ENCODE measurements at places on chromosomes 6 and 20. TPM values are rescaled to one million over a fixed set of nuclear protein-coding genes. Genes with fewer than 3 reads are reported as not detected.

- H3K4me1 ChIP-seq: no peaks in the 10 kb centered on the region
- no peak overlapping the region for H3K4me3 ChIP-seq
- H3K36me3 ChIP-seq: no peaks in the 10 kb centered on the region
- no peaks in the 10 kb centered on the region for H3K27me3 ChIP-seq
- no peak for DNase-seq
- no peak overlapping the region for H3K27ac ChIP-seq
These were observed 38.9 kb upstream of the HDGFL1 start for GRCh38 chr6:22530506-22530905.

The WFDC5 gene
- 6.0 TPM for total RNA-seq

The CCDC170 gene
- not detected for total RNA-seq

DNA sequence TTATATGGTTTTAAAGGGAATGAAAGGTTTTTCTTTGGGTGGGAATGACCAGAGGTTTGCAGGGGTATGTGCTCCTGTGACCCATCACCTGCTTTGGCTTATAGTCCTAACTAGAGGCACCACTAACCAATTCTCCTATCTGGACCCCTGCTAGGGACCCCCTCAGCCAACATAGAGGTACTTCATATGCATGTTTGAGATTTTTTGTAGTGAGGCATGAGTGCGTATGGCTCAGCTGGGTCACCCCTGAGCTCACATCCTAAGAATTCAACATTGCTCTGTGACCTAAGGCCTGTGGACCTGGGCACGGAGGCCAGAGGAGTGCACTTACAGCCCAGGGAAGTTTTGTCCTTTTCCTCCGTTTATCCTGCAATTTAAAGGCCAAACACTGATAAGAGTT lies 68.4 kb upstream of the EEF1E1 start:
- no peak for DNase-seq
- H3K27me3 ChIP-seq: no peaks in the 10 kb centered on the region
- H3K36me3 ChIP-seq: no peaks in the 10 kb centered on the region
- H3K27ac ChIP-seq: no peak overlapping the region
- no peaks in the 10 kb centered on the region for H3K4me1 ChIP-seq
- H3K4me3 ChIP-seq: no peak overlapping the region

DNA sequence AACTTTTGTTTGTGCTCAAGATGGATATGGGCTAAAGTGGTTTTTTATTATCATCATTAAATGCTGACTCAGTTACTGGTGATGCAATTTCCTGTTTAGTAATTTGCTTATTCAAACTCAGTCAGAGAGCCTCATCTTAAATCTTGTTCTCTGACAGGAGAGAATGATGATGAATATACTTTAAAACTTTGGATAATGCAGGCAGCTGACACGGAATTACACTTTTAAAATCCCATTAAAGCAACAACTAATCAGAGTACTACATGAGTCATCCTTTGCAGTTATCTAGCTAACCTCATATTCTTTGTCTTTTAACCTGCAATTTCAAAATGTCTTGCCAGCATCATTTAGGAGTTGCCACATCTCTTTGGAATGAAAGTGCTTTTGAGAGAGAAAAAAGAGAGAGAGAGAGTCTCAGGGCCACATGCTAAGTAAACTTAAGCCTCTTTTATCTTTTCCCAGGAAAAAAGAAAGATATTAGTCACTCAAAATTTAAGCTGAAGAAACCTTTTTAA lies 9.2 kb upstream of the C6orf141 start:
- DNase-seq: no peak
- no peak overlapping the region for H3K4me3 ChIP-seq
- no peaks in the 10 kb centered on the region for H3K36me3 ChIP-seq
- H3K27ac ChIP-seq: no peak overlapping the region

GRCh38 chr6:112833581-112834131 lies 486.5 kb downstream of the RFPL4B start:
- H3K4me1 ChIP-seq: no peaks in the 10 kb centered on the region
- no peaks in the 10 kb centered on the region for H3K36me3 ChIP-seq
- no peak for DNase-seq

The HLA-DRB5 gene
- 8.4 TPM for total RNA-seq

GRCh38 chr6:68094070-68094469 lies 541.0 kb upstream of the ADGRB3 start:
- no peak overlapping the region for H3K4me3 ChIP-seq
- no peaks in the 10 kb centered on the region for H3K4me1 ChIP-seq
- H3K27ac ChIP-seq: no peak overlapping the region
- H3K36me3 ChIP-seq: no peaks in the 10 kb centered on the region
- no peak for DNase-seq

The ZBP1 gene
- 0.35 TPM for total RNA-seq

The PAK1IP1 gene
- 19.8 TPM for total RNA-seq

- peaks cover 45% of the 10 kb centered on the region for H3K36me3 ChIP-seq
- H3K4me1 ChIP-seq: peaks cover 23% of the 10 kb centered on the region
- H3K4me3 ChIP-seq: no peak overlapping the region
- H3K27ac ChIP-seq: no peak overlapping the region
- DNase-seq: no peak
These were observed 11.5 kb downstream of the GNL1 start for GRCh38 chr6:30544666-30545272.

- H3K4me3 ChIP-seq: no peak overlapping the region
- H3K36me3 ChIP-seq: no peaks in the 10 kb centered on the region
- H3K4me1 ChIP-seq: no peaks in the 10 kb centered on the region
- no peak for DNase-seq
These were observed 123.6 kb downstream of the LCA5 start for GRCh38 chr6:79413562-79414002.

The SLC17A4 gene
- total RNA-seq: not detected

- no peaks in the 10 kb centered on the region for H3K27me3 ChIP-seq
- DNase-seq: no peak
- H3K27ac ChIP-seq: no peak overlapping the region
- H3K4me3 ChIP-seq: no peak overlapping the region
- H3K36me3 ChIP-seq: no peaks in the 10 kb centered on the region
- H3K4me1 ChIP-seq: no peaks in the 10 kb centered on the region
These were observed 296.9 kb downstream of the BCKDHB start for GRCh38 chr6:80403365-80403764.

The MYL9 gene
- total RNA-seq: 313 TPM

GRCh38 chr6:109867009-109867969 lies 110.8 kb upstream of the GPR6 start:
- H3K27me3 ChIP-seq: no peaks in the 10 kb centered on the region
- H3K27ac ChIP-seq: peak overlapping the region; percentile 42
- DNase-seq: no peak
- no peaks in the 10 kb centered on the region for H3K36me3 ChIP-seq
- no peak overlapping the region for H3K4me3 ChIP-seq

DNA sequence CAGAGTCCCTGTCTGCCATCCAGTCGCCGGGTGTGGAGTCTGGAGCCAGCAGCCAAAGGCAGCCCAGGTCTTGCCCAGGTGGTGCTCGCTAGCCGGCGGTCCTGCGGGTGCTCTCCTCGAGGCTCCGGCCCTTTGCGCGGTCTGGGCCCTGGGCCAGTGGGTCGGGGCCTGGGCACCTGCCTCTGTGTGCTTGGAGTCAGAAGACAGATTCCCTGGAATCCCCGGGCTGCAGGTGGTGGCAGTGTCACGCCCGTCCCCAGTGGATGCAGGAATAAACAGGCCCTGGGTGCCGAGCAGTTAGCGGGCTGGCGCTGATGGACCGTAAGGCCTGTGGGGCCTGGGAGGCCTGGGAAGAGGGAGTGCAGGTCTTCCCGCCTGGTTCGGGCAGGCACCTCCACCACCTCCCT lies 5.3 kb downstream of the SS18L1 start:
- H3K4me1 ChIP-seq: peaks cover 27% of the 10 kb centered on the region
- no peaks in the 10 kb centered on the region for H3K36me3 ChIP-seq
- no peak for DNase-seq
- H3K27ac ChIP-seq: peak overlapping the region; percentile 46
- no peak overlapping the region for H3K4me3 ChIP-seq

- H3K27ac ChIP-seq: no peak overlapping the region
- no peaks in the 10 kb centered on the region for H3K36me3 ChIP-seq
These were observed 24.0 kb upstream of the CCND3 start for GRCh38 chr6:41965429-41966213.

DNA sequence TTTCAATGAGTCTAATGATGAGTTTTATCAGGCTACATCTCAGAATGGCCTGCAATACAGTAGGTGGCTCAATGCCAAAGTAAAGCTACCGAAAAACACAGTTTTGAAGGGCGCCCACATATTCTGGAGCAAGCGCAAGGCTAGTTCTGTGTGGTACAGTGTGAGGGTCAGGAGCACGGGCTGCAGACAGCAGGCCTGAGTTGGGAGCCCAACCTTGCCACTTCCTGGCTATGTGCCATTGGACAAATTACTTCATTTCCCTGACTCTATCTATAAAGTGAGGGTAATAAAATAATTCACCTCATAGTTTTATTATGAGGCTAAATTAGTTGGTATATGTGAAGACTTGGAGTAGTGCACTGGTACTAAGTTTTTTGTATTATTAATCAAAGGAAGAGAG lies 150.7 kb downstream of the OPN5 start:
- H3K36me3 ChIP-seq: no peaks in the 10 kb centered on the region
- H3K4me1 ChIP-seq: no peaks in the 10 kb centered on the region
- no peak for DNase-seq
- no peak overlapping the region for H3K27ac ChIP-seq
- no peaks in the 10 kb centered on the region for H3K27me3 ChIP-seq

- no peaks in the 10 kb centered on the region for H3K27me3 ChIP-seq
- no peak for DNase-seq
- H3K36me3 ChIP-seq: no peaks in the 10 kb centered on the region
- H3K4me1 ChIP-seq: peaks cover 37% of the 10 kb centered on the region
These were observed 105.7 kb upstream of the KCNK16 start for GRCh38 chr6:39428152-39428551.

The OPRM1 gene
- total RNA-seq: not detected

The MLIP gene
- 3.1 TPM for total RNA-seq
